ENCODE measurements at places on chromosomes 1 and 21. TPM values are rescaled to one million over a fixed set of nuclear protein-coding genes. Genes with fewer than 3 reads are reported as not detected.
A peak's percentile ranks its signal among the peaks of the same experiment; 100 is the strongest.

- H3K27ac ChIP-seq: no peak overlapping the region
- H3K4me1 ChIP-seq: no peaks in the 10 kb centered on the region
- H3K4me3 ChIP-seq: no peak overlapping the region
- DNase-seq: peak; percentile 85
These were observed 103.6 kb downstream of the PSMG1 start for GRCh38 chr21:39079617-39080016.

DNA sequence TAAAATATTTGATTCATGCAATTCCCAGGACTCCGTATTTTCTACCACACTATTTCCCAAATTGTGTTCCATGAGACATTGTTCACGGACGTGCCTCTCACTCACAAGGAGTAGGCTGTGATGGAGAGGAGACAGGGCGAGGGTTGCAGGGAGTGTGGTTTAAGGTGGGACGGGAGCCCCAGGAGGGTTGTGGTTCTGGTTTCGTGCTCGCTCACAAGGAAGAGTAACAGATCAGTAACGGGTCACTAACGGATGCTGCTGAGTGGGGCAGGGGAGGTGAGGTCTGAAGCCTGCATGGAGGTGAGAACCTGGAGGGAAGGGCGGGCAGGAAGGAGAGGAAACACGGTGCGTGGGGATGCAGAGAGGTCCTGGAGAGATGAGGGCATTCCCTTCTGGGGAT lies 28.8 kb downstream of the TFF3 start:
- H3K36me3 ChIP-seq: no peaks in the 10 kb centered on the region
- no peaks in the 10 kb centered on the region for H3K4me1 ChIP-seq
- no peak overlapping the region for H3K4me3 ChIP-seq
- no peaks in the 10 kb centered on the region for H3K27me3 ChIP-seq
- no peak overlapping the region for H3K27ac ChIP-seq

- H3K27ac ChIP-seq: no peak overlapping the region
- H3K4me3 ChIP-seq: no peak overlapping the region
- no peaks in the 10 kb centered on the region for H3K36me3 ChIP-seq
These were observed 36.5 kb upstream of the KIF21B start for GRCh38 chr1:201059871-201060555.

GRCh38 chr1:32870615-32871363 lies at the start of gene FNDC5:
FNDC5 (minus strand) TSS chr1:32870912.
- no peaks in the 10 kb centered on the region for H3K4me1 ChIP-seq
- peak within 1 kb of the TSS; percentile 80 for H3K4me3 ChIP-seq
- H3K36me3 ChIP-seq: no peaks in the 10 kb centered on the region

- no peaks in the 10 kb centered on the region for H3K36me3 ChIP-seq
- no peak for DNase-seq
- no peak overlapping the region for H3K27ac ChIP-seq
- H3K27me3 ChIP-seq: peaks cover 2% of the 10 kb centered on the region
- no peak overlapping the region for H3K4me3 ChIP-seq
These were observed 2.7 kb downstream of the CACNA1E start for GRCh38 chr1:181486098-181486420.

DNA sequence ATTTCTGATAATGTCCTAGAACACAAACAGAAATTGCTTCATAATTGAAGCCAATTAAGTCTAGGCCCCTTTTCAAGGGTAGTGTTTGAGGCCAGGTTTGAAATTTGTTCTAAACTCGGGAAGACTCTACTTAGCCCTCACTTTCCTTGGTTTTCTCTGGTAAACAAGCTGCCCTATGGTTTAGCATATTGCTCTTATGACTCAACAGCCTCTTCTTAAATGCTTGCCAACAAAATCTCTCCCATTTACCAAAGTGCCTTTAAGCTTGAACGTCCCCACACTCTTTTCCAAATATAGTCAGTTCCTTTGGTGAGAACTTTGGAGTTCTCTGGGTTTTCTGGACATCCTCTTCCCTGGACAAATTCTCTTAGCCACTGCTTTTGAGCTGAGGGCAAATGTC lies 5.8 kb upstream of the LCE6A start:
- no peak overlapping the region for H3K27ac ChIP-seq
- no peaks in the 10 kb centered on the region for H3K4me1 ChIP-seq
- H3K27me3 ChIP-seq: no peaks in the 10 kb centered on the region
- no peaks in the 10 kb centered on the region for H3K36me3 ChIP-seq
- H3K4me3 ChIP-seq: no peak overlapping the region
- DNase-seq: no peak

The MTARC1 gene
- 9.9 TPM for total RNA-seq

The KRTAP13-2 gene
- not detected for total RNA-seq

The TFF3 gene
- 3.8 TPM for total RNA-seq

The ASCL5 gene
- total RNA-seq: not detected

The NBPF6 gene
- not detected for total RNA-seq

The ATP5IF1 gene
- total RNA-seq: 56.3 TPM

The CLIC6 gene
- total RNA-seq: 3.0 TPM
